ENCODE measurements at places on chromosomes 12 and 14.

GRCh38 chr14:68577802-68578541 lies 214.9 kb downstream of the ZFP36L1 start:
- DNase-seq: no peak

DNA sequence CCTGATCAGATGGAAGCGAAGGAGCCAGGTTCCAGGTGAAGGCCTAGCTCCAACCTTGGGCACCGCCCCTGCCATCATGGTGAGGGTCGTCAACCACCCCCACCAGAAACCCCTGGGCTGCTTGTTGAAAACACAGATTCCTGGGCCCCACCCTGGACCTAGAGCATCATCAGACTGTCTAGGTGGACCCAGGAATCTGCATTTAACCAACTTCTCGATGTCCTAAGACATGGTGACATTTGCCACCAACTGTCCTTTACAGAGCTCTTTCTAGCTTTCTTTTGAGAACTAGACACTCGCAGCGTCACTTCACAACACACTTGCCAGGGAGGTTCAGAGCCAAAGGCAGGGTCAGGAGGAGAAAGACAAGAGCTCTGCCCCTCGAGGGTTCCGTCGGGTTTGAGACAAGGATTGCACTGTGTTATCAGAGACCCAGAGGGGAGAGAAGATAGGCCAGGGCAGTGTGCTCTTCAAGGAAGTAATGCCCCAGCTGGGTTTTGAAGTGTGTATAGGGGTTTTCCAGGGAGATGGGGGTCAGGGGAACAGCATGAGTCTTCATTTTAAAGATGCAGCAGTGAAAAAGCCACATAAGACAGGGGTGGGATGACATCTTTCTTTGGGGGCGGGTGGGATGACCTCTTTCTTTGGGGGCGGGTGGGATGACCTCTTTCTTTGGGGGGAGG lies 24.6 kb downstream of the RFLNA start:
- no peak for DNase-seq

- DNase-seq: no peak
These were observed 20.2 kb upstream of the P2RX4 start for GRCh38 chr12:121189619-121190155.

DNA sequence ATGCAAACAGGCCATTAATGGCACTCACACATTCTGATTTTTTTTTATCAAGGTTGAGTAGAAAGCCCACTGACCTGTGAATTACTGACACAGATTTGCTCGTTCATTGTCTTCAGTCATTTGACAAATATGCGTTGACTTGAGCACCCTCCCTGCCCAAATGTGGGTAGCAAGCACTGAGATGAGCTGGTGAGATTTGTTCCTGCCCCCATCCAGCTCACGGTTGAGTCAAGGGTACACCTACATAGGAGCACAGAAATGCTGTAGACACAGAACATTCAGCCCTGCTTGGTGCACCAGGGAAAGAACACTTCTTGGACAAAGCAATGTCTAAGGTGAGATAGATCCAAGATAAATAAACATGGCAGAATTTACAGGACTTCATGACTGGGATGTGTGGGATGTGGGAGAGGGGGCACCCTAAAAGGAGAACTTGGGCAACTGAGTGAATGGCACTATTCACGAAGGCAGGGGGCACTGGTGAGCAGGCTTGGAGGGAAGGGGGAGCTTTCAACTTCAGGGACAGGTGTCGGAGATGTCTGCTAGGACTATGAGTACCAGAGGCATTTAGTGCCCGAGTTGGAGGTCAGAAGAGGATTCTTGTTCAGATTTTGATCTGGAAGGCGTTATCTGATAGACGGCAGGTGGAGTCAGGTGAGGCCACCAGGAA lies 213.4 kb downstream of the VRK1 start:
- DNase-seq: no peak

DNA sequence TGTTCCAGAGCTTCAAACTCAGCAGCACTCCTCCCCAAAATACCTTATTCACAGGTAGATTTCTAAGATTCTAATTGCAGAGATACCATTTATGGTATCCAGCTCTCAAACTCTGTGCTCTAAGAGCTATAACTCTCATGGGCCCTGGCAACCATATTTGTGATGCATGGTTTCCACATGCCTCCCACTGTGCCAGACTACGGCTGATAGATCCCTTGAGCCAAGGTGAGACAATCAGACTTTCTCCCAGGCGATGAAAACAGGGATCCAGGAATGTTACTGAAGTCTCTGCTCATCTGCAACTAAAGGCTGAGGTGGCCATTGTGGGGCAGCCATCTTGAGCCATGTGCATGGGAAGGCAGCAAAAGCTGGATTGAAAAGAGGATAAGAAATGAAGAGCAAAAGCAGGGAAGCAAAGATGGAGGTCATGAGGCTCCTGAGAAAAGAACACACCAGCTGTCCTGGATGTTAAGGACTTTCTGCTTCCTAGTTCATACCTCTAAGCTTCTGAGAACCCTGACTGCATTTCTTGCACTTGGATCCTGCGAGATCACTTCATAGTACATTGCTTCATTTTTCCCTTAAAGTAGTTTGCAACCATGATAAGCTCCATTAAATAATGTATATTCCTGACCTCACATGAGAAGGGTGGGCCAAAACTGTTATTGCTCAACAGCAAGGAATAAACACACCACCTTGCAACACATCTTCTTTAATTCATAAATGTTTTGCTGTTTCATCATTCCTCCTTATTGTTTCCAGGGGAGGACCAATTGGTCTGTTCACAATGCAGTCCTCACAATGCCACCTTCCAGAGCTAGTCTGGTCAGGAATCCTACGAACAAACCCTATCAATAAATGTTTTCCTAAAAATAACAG lies 5.4 kb downstream of the EGLN3 start:
- DNase-seq: no peak

GRCh38 chr14:92496191-92496857 lies 17.3 kb upstream of the RIN3 start:
- no peak for DNase-seq

GRCh38 chr12:24494401-24494800 lies 454.5 kb downstream of the BCAT1 start:
- DNase-seq: no peak

- no peak for DNase-seq
These were observed 521.0 kb downstream of the FUT8 start for GRCh38 chr14:65933400-65934069.

- no peak for DNase-seq
These were observed 80.0 kb downstream of the PRIMA1 start for GRCh38 chr14:93708311-93708734.

DNA sequence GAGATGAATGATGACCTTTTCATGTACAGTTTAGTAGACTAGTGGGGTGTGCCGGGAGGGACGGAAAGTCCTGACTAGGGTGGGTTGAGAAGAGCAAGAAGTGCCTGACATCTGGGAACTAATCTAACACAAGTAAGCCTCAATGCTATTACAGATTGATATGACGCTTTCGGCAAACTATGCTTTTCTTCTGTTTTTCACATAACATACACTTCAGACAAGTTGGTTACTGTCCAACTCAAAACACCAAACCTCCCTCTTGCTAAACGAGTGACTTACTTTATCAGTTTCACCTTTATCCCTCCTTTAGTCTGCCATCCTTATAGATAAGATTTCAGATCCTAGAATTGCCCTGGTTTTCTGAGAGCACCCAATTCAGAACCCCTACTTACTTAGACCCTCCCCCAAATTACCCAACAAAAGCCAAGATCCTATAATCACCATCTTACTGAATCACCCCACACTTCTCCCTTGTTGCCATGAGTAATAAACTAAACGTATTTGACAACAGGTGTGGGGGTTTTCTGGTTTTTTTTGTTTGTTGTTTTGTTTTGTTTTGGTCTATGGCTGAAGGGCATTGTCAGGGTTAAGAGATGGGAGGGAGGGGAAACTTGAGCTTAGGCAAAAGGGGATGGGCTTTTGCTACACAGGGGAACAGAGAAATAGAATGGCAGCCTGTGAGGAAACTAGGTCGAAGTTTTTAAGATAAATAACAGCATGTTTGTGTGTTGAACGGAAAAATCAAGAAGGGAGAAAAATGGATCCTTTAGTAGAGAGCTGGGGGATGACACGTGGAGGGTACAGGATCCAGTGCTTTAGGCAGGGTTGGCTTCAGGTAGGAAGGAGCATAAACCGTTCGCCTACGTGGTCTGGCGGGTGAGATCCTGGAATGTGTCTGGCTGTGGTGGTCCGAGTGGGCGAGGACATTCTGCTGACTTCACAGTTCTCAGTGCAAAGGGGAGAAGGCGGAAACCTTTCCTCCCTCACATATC lies 6.1 kb upstream of the PSMA3 start:
- no peak for DNase-seq

DNA sequence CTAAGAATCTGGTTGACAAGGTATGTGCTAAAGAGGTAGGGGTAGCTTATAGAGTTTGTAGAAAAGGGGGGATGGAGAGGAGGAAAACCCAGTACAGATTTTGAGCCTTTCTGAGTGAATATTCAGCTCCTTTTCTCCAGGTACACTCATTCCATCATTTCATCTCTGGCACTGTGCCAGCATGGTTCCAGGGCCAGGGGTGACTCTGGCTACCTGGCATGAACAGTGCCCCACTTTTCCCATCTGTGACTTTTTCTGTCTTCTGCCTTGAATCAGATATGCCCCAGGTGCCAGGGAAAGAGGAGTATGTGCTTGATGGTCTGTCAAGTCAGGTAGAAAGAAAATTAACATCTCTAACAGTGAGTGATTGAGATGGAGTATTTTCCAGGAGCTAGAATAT lies 175.7 kb downstream of the CACNA1C start:
- DNase-seq: no peak

DNA sequence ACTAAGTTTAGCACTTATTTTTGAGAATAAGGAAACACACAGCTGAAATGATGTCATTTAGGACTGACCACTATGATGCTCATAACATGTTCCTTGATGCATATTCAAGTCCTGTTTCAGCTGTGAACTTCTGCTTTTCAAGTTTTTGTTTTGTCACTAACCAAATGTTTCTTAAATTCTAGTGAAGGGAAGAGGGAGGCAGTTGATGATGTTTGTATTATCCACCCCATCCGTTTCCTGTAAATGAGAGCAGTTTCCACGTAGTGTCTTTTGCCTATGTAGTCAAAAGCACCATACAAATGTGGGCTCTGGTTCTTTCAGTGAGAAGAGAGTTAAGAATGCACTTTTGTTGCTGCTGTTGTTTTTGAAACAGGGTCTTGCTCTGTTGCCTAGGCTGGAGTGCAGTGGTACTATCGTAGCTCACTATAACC lies 491.8 kb downstream of the PCNX1 start:
- DNase-seq: no peak

GRCh38 chr12:99043319-99043914 lies 398.3 kb downstream of the APAF1 start:
- peak; percentile 66 for DNase-seq

GRCh38 chr14:38120109-38120508 lies 87.6 kb upstream of the SSTR1 start:
- no peak for DNase-seq

DNA sequence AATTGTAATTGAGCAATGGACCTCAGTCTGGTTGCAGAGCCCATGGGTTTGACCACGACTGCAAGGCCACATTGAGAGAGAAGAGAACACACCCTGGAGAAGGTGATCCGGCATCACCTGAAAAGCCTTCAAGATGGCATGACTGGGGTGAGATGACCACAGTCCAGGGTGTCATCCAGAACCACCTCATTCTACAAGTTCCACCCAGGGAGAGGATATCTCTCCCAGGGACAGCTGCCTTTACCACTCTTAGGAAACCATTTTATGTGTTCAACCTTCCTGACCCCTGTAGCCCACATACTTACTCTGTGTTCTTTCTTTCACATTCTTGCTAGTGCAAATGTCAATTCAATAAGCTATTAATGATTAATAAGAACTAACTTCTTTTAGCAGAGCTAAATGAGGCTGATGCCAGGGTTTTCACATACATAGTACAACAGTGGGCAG lies 43.4 kb upstream of the CPM start:
- no peak for DNase-seq

DNA sequence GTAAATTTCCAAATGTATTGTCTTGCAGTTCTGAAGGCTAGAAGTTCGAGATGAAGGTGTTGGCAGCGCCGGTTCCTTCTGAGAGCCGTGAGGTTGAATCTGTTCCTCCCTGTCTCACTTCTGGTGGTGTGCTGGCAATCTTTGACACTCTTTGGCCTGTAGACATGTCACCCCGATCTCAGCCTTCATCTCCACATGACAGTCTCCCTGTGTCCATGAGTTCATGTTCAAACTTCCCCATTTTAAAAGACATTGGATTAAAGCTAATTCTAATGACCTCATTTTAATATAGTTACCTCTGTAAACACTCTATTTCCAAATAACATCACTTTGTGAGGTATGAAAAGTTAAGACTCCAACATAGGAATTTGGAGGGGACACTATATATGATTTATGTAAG lies 4.1 kb upstream of the RBM19 start:
- DNase-seq: no peak

- no peak for DNase-seq
These were observed 224.8 kb downstream of the C12orf50 start for GRCh38 chr12:87804386-87804785.

DNA sequence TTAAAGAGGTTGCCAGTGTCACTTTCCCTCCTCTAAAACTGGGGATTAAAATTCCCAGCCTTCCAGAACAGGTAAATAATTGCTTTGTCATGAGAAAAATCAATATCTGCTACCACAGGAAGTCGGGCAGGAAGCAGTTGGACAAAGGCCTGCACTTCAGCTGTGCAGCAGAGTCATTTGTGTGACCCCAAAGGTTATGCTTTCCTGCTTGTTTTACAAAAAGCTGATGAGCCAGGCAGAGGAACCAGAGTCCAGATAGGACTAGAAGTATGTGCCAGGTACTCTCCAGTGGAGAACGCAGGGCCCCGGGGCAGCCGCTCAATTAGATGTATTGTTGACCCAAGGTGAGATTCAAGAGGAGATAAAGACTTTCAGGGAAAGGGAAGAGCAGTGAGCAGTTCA lies 117.1 kb upstream of the FRMD6 start:
- DNase-seq: no peak

GRCh38 chr14:104968153-104968527 lies 10.0 kb downstream of the AHNAK2 start:
- no peak for DNase-seq

DNA sequence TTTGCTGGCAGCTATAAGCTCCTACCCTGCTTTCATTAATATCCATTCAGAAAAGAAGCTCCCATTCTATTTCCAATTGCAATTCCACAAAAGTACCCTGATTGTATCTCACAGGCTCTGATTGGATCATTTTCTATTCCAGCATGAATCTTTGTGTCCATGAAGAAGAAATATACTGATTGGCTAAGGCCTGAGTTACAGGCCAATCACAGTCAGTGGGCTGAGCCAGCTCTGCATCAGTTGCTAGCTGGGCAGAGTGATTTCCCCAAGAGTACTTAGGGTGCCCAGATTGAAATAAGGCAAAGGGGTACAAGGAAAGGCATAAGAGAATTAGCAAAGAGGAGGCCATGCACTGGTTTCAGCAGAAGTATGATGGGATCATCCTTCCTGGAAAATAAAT lies 14.4 kb downstream of the ART4 start:
- no peak for DNase-seq

DNA sequence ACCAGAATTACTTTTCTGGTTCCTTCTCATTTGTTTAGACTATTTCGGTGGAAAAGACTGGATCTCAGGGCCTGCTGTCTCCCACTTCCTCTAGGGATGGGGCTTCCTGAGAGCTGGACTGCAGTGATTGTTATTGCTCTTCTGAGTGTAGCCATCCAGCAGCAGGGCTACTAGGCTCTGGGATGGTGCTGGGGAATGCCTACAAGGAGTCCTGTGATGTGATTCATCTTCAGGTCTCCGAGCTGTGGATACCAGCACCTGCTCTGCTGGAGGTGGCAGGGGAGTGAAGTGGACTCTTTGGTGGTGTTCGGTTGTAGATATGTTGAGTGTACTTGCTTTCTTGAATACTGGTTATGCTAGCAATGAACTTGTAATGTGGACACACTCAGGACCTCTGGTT lies 42.7 kb downstream of the AEBP2 start:
- no peak for DNase-seq
